Stimulated activated CD4-positive, alpha-beta T cell treated with anti-CD3 and anti-CD28 coated beads, Interleukin-15, amount 100 ng/mL, for 48 hours (primary cell): ENCODE measurements at places on chromosomes 5 and 9.

GRCh38 chr9:123738648-123739047 is 191.3 kb downstream of the DENND1A start:
- DNase-seq, result no peak

DNA sequence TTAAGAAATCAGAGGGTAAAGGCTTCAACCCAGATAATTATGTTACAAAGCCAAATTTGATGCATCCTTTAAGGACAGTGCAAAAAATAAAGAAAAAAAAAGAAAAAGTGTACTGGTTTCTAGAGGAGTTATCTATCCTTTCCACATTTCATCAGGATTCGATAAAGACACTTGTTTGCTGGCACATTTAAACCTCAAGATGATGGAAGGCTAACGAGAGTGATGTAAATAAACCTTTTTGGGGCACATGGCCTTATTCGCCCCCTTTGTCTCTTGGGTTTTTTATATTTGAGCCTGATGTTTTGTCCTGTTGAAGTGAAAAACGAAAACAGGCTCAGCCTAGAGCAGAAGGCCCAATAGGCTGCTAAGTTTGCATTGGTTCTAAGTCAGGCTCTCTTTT is 416.5 kb downstream of the TAF11L14 start:
- no peak for DNase-seq

- no peak for DNase-seq
Observed at GRCh38 chr9:99555792-99556191, 265.9 kb upstream of the NR4A3 start.

GRCh38 chr9:101432740-101433139 is 2.8 kb downstream of the ALDOB start:
- DNase-seq, result no peak

- no peak for DNase-seq
Observed at GRCh38 chr5:142520885-142521284, 165.0 kb downstream of the FGF1 start.

DNA sequence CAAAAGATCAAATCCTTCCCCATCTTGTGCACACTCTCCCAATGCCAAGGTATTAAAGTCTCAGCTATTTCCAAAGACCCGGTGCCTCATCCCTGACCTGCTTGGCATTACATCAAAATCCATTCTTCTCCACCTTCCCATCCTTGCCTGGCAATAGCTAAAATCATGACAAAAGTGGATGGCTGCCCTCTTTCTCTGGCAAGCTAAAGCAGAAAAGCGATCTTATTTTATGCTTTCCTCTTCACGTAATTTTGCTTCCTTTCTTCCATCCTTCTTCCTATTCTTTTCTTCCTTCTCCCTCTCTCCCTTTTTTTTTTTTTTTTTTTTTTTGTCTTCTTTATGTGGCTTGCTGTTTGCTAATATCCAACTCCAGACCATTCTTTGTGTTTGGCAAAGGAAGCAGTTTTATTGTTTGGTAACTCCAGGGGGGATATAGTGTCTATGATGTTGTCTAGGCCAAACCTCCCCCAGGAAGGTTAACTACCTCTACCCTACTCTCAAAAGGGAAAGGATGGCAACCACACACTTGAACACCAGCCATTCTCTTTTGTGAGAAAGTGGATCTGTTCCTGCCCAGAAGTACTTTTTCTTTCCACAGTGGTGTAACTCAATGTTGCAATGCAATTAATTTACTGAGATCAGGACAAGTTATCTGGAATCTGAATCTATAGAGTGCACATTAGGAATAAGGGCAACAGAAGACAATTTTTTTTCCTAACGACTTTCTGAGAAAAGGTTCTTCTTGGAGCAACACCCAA is 120.9 kb upstream of the TMEM161B start:
- no peak for DNase-seq

DNA sequence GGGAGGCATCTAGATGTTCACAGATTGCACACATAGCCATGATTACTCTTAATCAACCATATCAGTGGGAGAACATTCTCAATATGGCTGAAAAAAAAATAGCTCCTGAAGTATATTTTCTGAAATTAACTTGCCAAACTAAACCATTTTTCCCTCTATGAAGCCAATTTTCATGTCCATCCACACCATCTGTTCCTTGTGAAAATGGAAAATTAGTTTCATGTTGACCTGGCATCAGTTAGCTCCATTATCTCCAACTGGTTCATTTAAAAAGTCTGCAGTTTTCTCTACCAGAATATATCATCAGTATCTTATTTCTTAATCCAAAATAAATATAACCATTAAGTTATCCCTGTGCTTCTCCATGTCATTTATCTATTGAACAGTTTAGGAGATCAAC is 138.8 kb upstream of the CDH10 start:
- DNase-seq, result no peak

DNA sequence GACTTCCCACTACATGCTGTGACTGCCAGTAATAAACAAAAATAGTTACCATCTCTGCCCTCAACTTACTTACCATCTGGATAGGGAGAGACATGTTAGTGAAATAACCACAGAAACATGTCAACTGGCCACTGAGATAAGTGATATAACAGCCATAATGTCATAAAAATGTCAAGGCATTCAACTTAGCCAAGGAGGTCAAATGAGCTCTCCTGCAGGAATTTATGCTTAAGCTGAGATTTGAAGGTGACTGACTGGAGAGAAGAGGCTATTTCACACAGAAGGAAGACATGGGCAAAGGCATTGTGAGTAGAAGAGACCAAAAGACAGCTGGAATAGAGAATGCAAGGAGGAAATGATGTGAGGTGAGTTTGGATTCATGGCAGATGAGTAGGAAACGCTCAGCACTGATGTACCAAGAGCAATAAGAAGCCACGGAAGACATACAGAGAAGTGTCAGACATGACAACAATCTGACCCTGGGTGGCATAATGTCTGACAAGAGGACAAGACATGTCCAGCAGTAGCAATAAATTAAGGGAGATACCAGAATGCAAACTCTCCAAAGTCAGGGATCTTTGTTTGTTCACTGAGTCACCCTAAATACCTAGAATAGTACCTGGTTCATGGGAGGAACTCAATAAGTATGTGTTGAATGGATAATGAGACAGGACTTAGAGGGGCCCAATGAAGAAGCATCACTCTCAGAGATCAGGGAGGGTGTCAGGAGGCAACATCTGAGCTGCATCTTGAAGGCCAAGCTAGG is 318.8 kb downstream of the ACTL7B start:
- no peak for DNase-seq

DNA sequence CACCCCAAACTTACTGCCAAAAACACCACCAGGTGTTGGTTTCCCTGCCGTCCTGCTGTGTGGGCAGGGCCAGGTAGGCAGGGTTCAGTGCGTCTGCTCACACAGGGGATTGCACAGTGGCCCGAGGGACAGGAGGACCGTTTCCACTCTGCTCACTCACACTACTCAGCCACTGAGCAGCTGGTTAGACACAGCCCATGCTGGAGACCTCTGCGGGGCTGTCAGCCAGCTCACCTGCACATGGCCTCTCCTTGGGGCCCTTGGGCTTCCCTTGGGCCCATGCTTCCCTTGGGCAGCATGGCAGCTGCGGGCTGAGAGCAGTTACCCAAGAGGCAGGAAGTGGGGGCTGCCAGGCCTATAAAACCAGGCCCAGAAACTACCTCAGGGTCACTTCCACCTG is 79.0 kb downstream of the SYK start:
- DNase-seq, result no peak

DNA sequence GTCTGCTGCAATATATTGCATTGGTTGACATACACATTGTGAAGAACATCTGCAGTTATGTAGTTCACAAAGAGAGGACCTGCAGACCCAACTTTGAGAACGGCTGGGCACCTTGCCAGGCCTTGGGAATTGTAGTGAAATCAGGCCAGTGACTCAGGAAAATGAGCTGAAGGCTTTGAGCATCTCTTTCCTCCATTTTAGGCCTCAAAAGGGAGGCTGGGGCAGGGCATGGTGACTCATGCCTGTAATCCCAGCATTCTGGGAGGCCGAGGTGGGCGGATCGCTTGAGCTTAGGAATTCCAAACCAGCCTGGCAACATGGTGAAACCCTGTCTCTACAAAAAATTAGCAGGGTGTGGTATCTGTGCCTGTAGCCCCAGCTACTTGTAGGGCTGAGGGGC is 1.4 kb upstream of the IPPK start:
- DNase-seq, result no peak

DNA sequence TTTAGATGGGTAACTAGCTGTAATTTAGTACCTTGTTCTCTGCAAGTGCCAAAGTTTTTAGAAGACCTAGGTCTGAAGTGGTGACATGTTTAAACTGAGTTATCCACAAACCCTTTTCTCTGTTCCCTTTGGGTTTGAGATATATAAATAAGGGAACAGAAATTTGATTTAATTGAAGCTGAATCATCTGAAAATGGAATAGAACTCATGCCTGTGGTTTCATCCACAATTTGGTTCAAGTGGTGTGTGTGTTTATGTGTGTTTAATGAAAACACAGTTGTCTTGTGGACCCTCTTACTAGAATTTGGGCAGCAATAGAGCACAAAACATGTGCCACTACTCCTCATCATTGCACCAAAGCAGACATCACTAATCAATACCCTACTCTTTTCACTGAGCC is 216.9 kb downstream of the GLIS3 start:
- no peak for DNase-seq

GRCh38 chr9:82116556-82116955 is 128.0 kb downstream of the SPATA31D1 start:
- no peak for DNase-seq

GRCh38 chr5:103120607-103121200 is 603 bp downstream of the PPIP5K2 start:
- DNase-seq, result no peak

DNA sequence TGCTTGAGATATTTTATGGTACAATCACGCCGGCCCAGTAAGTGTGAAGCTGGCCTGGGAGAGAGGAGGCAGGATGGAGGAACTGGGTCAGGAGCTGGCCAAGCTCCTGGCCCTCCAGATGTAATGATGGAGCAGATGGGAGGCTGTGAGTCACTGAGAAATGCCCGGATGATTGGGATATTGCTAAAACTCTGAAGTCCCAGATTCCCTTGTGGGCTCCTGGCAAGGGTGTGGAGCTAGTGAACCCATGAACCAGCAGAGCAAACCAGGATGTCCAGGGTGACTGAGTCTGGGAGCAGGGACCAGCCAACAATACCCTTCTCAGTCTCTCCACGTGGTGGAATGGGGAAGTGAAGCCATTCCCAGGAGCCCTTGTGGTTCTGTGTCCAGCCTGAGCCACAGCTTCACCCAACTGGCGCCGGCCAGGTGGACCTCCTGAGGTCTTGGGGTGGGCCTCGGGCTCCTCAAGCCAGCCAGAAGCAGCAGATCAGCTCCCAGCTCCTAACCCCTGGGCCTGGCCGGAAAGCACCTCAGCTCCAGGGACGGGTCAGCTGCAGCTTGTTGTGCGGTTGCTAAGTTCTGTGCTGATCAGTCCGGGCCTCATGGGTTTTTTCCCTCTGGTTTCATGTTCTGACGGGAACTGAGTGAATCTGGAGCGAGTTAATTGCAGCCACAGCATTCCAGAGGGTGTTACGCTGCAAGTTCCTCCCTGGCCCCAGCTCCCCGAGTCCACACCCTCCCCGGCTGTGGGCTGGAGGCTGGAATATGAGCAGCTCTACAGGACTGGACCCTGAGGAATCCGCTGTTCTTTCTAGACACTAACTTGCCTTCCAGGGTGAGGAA is 37.6 kb downstream of the DUSP1 start:
- DNase-seq, result no peak

GRCh38 chr5:14250084-14250695 is 107.0 kb downstream of the TRIO start:
- DNase-seq, result no peak

DNA sequence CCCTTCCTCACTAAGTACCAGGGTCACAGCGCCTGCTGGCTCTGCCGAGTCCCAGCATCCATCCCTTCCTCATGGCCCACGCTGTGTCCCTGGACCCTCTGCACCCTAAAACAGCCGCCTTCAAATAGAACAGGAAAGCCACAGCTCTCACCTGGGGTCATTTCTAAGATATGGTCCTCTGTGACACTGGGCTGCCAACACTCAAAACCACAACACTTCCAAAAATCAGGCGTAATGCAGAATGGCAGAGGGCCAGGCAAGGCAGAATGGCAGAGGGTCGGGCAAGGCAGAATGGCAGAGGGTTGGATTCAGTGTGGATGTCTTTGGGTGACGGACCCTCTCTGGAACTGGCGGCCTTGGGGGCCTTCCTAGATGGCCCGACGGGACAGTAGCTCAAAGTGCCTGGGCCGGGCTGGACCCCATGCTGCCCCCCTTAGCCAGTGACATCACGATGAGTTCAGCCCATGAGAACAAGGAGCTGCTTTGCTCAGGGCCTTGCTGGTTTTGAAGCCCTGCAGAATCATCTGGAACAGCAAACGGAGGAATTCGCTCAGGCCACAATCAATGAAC is 35.3 kb downstream of the ZDHHC11B start:
- DNase-seq, result no peak

GRCh38 chr5:20231040-20231439 is 243.0 kb upstream of the CDH18 start:
- DNase-seq, result no peak

DNA sequence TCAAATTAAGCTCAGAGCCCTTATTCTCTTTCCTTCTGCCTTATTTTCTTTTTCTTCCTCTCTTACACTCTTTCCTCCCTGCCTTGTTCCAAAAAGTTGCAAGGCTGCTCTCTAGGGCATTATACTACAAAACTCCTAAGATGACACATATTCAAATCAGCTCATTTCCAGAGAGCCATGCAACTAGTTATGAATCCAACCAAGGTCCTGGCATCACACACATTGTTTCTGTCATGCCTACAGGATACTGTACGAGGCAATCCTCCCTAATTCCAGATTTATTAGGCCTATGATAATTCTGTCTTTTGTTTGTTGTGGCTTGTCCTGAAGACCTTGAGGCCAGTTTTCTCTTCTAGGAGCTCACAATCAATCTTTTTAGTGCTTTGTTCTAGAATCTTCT is 87.0 kb upstream of the TBCA start:
- no peak for DNase-seq

- no peak for DNase-seq
Observed at GRCh38 chr5:152568016-152568415, 162.9 kb upstream of the NMUR2 start.

DNA sequence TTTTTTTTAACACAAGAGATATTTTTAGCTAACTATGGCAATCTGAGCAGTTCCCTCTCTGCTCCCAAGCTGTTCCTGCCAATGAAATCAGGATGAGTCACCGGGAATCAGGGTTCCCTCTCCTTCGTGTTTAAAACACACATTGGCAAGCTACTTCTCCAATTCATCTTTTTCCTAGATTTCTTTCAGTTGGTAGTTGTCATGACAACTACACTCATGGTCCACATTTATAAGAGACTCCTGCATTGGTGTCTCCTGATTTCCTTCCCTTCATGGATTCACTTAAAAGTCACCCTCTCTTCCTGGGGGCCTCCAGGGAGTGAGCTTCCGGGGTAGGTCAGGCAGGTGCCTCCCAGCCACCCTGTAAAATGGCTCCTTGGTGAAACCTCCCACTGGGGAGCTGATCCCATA is 72.3 kb upstream of the NIPAL4 start:
- DNase-seq, result no peak
